Glutamatergic neuron (in vitro differentiated cells): ENCODE measurements at places on chromosomes 2 and 18.

- no peak for DNase-seq
These were observed 249.3 kb upstream of the GULP1 start for GRCh38 chr2:188042412-188042811.

GRCh38 chr2:46411245-46411641 lies 68.1 kb upstream of the TMEM247 start:
- no peak for DNase-seq

GRCh38 chr2:37366773-37367172 lies 22.3 kb downstream of the QPCT start:
- no peak for DNase-seq

DNA sequence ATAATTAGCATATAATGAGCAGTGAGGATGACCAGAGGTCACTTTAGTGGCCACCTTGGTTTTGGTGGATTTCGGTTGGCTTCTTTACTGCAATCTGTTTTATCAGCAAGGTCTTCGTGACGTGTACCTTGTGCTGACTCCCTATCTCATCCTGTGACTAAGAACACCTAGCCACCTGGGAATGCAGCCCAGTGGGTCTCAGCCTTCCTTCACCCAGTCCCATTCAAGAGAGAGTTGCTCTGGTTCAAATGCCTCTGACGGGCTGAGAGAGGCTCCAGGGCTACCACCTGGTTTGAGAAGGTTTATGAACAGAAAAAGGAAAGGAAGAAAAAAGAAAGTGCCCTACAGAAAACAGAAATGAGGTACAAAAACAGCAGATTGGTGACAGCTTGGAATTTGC lies 738.7 kb downstream of the SOCS6 start:
- DNase-seq = no peak

DNA sequence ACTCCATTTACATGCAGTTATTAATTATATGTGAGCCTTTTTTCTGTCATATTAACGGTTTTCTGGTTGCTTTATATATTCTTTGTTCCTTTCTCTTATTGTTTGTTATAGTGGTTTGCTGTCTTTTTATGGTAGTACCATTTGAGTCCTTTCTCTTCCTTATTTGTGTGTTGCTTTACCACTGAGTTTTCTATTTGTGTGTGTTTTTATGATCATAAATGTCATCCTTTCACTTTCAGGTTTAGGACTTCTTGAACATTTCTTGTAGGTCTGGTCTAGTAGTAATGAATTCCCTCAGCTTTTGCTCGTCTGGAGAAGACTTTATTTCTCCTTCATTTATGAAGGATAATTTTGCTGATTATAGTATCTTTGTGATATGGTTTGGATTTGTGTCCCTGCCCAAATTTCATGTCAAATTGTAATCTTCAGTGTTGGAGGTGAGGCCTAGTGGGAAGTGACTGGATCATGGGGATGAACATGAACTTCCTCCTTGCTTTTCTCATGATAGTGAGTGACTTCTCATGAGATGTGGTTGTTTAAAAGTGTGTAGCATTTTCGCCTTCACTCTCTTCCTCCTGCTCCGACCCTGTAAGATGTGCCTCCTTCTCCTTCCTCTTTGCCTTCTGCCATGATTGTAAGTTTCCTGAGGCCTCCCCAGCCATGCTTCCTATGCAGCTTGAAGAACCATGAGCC lies 11.5 kb downstream of the GCC2 start:
- DNase-seq = no peak
